ENCODE measurements at places on chromosomes 12 and 14.

- no peak for DNase-seq
These were observed 165.4 kb downstream of the NRXN3 start for GRCh38 chr14:78335531-78335930.

GRCh38 chr14:61620130-61620946, 75.0 kb upstream of the HIF1A start:
- peak; percentile 23 for DNase-seq

GRCh38 chr12:62123721-62124203, 136.4 kb upstream of the USP15 start:
- peak; percentile 11 for DNase-seq

- no peak for DNase-seq
These were observed 23.2 kb downstream of the TEAD4 start for GRCh38 chr12:2982361-2982760.

DNA sequence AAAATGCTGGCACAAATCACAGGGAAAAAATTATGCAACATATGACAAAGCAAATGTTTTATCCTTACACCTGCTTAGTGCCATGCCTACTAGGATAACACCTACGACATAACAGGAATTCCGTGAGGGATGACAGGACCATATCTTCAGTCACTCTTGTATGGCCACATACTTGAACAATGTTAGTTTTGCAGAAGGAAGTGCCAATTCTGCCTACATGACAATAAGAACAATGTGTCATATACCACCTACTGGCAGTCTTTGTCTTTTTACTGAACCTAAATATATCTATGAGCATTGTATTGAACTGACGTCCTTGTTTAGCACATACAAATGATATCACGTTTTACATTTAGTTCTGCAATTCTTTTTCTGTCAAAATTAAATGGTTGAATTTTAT, 234.0 kb downstream of the ADAMTS20 start:
- DNase-seq: no peak

DNA sequence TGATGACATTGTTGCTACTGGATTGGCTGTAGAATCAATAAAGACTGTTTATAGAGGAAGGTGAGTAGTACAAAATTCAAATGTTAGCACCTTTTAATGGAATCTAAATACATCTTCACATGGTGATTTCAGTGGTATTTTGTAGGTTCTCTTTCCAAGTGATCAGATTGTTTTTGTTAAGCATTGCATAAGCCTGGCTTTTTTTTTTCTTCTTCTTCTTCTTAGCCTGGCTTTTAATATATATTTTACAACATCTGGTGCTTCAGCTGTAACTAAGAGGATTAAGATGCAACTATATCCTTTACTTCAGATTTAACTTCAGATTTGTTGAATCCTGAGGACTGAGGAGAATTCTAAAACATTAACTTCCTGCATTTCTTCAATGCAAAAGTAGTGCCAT, 57.3 kb upstream of the ATF1 start:
- no peak for DNase-seq

GRCh38 chr12:113016796-113017195, 38.5 kb downstream of the OAS2 start:
- DNase-seq: no peak

- no peak for DNase-seq
These were observed 52.6 kb upstream of the BICD1 start for GRCh38 chr12:32053881-32054624.

DNA sequence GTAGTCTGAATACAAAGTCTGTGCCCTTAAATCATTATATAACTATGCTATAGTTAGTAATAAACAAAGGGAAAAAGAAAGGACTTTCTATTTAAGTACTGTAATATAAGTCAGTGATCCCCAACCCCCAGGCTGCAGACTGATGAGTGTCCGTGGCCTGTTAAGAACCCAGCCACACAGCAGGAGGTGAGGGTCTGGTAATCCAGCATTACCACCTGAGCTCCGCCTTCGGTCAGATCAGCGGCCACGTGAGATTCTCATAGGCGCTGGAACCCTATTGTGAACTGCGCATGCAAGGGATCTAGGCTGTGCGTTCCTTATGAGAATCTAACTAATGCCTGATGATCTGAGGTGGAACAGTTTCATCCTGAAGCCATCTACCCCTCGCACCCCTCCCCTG, 15.7 kb downstream of the NFYB start:
- no peak for DNase-seq

DNA sequence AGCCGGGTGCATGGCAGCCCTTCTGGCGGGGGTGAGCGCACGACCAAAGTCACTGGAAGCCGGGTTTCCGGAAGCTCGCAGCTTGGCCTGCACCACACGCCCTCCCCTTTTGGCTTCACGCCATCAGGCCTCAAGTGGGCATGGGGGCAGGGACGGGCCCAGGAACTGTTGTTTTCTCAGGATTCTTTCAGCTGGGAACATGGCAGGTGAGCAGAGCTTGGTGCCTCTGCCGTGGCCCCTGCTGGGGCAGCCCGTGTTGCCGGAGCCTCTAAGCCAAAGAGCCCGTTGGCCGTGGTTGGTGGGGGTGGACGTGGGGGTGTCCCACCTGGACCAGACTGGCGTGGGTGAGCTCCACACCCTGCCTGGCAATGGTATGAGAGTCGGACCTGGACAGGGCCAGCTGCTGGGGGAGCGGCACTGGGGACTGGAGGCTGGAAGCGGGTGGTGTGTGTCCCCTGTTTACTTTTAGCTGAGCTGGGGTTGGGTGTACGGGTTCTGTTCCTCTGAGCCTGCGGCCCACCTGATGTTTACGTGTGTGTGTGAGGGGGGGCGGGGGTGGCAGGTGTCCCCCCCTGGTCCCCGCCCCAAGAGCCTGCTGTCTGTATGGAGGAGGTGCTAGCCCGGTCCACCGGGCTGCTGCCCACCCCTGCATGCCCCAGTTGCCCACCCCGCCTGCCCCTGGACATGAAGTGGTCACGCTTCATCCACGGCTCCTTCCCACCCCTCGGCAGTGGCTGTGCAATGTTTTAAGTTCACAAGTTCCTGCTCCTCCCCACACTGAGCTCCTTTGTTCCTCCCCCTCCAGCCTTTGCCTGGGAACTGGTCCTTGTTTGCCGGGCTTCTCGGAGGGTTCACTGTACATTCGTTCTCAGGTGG, 28.7 kb upstream of the PLD4 start:
- DNase-seq: no peak

GRCh38 chr12:16218234-16218633, 59.3 kb downstream of the SLC15A5 start:
- DNase-seq: no peak

GRCh38 chr12:115771065-115771464, 506.4 kb downstream of the MED13L start:
- DNase-seq: no peak

DNA sequence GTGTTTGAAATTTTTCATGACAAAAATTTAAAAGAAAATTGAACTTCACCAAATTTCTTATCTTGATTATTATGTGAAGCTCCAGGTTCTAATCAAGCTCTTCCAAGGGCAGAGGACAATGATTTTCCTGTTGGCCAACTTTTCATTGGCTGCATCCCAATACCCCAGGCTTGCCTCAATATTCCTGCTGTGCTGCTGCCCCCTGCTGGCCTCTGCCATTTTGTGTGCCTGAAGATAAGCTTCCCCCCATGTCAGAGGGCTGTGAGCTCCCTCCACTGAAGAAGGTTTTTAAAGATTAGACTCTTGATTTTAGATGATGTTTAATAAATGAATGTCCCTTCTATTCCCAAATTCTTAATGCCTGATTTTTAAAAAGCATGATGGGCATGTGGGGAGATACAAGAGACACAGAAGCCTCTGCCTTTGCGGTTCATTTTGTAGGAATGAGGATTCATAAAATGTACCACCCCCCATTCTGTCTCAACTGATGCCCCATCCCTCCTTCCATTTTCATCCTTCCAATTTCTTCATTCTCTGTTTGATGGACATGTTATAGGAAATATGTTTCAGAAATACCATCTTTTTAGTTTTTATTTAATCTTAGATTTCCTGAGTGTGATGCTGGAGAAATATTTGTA, 76.7 kb upstream of the RGS6 start:
- DNase-seq: peak; percentile 31

GRCh38 chr12:67764946-67765619, 116.5 kb downstream of the DYRK2 start:
- no peak for DNase-seq

DNA sequence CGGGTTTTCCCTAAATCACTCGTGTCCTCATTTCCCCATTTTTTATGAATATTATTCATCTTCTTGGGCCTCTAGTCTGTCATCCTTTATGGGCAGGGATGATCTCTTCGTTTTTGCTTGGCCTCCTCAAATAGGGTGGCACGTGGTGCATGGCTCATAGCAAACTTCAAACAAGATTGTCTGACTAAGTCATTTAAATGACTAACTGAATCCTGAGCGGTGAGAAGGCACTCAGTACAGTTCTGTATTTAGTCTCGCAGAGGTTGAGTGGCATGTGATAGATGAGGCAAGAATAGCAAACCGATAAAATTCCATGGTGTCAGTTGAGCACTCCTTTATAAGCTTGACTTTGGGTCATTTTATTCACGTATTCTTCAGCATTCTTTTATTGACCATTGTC, 5.7 kb upstream of the JDP2 start:
- no peak for DNase-seq

- DNase-seq: no peak
These were observed 21.8 kb upstream of the PCNX1 start for GRCh38 chr14:70885343-70886022.

- no peak for DNase-seq
These were observed 21.7 kb upstream of the RFC5 start for GRCh38 chr12:117994551-117995438.

DNA sequence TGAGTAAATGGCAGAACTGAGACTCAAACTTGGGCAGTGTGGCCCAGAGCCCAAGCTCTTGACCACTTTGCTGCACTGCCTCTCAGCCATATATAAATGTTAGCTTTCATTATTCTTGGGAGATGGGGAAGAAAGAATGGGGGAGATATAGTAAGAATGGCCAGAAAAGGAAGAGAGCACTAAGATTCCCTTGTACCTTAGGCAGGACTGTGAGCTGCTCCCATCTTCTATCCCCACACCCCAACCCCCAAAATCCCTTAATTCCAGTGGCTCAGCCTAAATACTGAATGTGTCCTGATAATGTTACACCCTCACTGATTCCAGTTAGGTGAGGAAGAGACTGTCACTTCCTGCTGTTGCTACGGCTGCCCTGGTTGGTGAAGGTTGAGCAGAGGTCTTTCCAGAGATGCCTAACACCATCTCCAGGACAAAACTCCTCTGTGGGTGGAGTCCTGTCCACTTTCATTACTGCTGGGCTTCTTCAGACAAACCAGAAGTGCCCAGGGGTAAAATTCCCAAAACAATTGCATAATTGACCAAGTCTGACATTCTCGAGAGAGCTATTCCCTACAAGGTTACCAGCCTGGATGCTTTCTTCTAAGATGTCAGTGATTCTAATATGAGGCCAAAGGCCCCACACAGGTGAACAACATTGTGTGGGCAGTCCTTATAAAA, 51.8 kb downstream of the GNG2 start:
- DNase-seq: no peak

- DNase-seq: no peak
These were observed 329.8 kb downstream of the CACNA1C start for GRCh38 chr12:2382370-2383155.

- DNase-seq: no peak
These were observed 25.4 kb upstream of the ADAMTS20 start for GRCh38 chr12:43577381-43577780.

DNA sequence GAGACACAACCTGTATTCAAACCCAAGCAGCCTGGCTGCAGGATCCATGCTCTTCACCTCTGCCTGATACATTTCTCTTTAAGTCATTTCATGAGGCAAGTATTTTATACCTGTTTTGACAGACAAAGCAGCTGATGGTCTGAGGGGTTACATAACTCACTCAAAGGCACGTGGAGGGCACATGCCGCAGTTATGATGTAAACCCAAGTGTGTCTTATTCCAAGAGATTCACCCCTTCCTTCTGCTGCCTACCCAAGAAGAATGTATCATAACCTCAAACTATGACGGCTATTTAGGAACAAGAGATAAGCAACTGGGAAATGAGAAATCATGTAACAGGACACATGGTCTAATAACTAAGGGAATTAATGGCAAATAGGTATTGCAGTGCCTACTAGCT, 329.8 kb upstream of the TMPO start:
- DNase-seq: no peak

- no peak for DNase-seq
These were observed 29.4 kb downstream of the ACAD10 start for GRCh38 chr12:111715279-111715678.

GRCh38 chr14:62053188-62053587, 291.0 kb downstream of the SNAPC1 start:
- no peak for DNase-seq

GRCh38 chr12:91077228-91077954, 19.6 kb upstream of the KERA start:
- DNase-seq: no peak

GRCh38 chr12:12333407-12334366, 16.4 kb downstream of the MANSC1 start:
- no peak for DNase-seq

GRCh38 chr12:71449373-71450070, 9.9 kb downstream of the LGR5 start:
- no peak for DNase-seq

DNA sequence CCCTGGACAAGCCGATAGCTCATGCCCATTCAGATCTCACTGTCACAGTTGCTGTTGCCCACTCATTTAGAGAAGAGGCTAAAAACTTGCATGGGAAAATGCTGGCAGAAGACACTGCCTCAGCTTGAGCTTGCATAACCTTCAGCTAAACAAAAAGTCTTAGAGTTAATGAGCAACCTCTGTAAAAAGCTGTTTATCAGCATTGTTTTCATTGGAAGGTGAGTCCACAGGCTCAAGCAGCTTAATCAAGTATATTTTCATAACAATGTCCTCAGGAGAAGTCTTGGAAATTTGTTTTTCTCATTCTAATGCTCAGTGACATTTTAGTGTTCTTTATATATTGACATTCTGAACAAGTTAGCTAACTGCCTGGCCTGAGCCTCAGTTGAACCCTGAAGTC, 872.9 kb downstream of the TMTC2 start:
- DNase-seq: no peak

Data from activated T-cell treated with anti-CD3 and anti-CD28 coated beads, Interleukin-2, amount 50 U/mL, for 4 hours (primary cell).